ENCODE measurements at places on chromosomes 3 and 15. TPM values are rescaled to one million over a fixed set of nuclear protein-coding genes. Genes with fewer than 3 reads are reported as not detected.

The KLHL40 gene
- total RNA-seq = not detected

The A4GNT gene
- total RNA-seq = not detected

The SLC4A7 gene
- 86.7 TPM for total RNA-seq

GRCh38 chr3:57959423-57960173 is 48.6 kb upstream of the FLNB start:
- H3K27ac ChIP-seq = no peak overlapping the region
- H3K36me3 ChIP-seq = no peaks in the 10 kb centered on the region
- no peaks in the 10 kb centered on the region for H3K27me3 ChIP-seq

DNA sequence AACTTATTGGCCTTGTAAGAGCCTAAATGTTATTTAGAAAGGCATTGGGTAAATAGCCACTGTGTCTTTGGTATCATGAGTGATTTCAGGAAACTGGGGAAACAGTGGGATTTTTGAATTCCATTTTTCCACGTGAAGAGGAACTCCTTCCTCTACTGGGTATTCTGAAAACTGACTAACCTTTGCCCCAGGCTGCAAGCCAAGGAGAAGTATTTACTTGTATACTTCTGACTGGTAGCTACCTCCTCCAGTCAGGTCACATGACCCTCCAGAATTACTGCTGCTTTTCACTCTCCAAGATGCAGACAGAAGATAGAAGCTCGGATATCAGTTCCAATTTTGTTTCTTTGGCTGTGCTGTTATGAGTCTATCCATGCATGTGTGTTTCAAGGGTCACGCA is 50.9 kb upstream of the MAP3K13 start:
- H3K4me3 ChIP-seq = no peak overlapping the region
- 0 out of 2 replicates have a peak, but pooled peaks cover under 1% of the 10 kb centered on the region for H3K4me1 ChIP-seq
- no peak for DNase-seq
- H3K27me3 ChIP-seq = no peaks in the 10 kb centered on the region
- H3K36me3 ChIP-seq = peaks cover 3% of the 10 kb centered on the region

DNA sequence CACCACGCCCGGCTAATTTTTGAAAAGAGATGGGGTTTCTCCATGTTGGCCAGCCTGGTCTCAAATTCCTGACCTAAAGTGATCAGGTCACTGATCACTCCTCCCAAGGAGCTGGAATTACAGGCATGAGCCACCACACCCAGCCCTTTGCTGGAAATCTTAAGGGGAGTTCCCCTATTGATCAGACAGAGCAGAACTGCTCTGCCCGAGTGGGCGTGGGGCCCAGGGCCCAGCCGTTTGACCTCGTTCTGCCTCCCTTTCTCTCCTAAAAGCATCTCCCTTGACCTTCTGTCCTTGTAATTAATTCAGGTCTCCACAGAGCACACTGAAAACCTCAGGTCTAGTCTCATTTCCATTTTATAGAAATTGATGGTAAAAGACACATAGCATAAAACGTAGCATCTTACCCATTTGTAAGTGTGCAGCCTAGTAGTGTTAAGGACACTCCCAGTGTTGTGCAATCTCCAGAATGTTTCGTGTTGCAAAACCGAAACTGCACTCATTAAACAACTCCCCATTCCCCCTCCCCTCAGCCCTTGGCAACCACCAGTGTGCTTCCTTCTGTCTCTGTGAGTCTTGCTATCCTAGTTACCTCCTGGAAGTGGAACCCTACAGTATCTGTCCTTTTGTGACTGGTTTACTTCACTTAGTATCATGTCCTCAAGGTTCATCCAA is 89.3 kb downstream of the SLCO3A1 start:
- H3K36me3 ChIP-seq = no peaks in the 10 kb centered on the region
- peaks cover 5% of the 10 kb centered on the region for H3K4me1 ChIP-seq
- DNase-seq = peak; percentile 89
- no peak overlapping the region for H3K4me3 ChIP-seq
- peak overlapping the region; percentile 21 for H3K27ac ChIP-seq

- peaks cover 3% of the 10 kb centered on the region for H3K4me1 ChIP-seq
- H3K36me3 ChIP-seq = no peaks in the 10 kb centered on the region
- peak; percentile 2 for DNase-seq
Observed at GRCh38 chr3:62249484-62249776, 123.9 kb downstream of the FEZF2 start.

- no peaks in the 10 kb centered on the region for H3K36me3 ChIP-seq
- H3K4me1 ChIP-seq = peaks cover 6% of the 10 kb centered on the region
- peak overlapping the region; percentile 99 for H3K4me3 ChIP-seq
Observed at GRCh38 chr3:86990012-86990733, 776 bp downstream of the VGLL3 start.

DNA sequence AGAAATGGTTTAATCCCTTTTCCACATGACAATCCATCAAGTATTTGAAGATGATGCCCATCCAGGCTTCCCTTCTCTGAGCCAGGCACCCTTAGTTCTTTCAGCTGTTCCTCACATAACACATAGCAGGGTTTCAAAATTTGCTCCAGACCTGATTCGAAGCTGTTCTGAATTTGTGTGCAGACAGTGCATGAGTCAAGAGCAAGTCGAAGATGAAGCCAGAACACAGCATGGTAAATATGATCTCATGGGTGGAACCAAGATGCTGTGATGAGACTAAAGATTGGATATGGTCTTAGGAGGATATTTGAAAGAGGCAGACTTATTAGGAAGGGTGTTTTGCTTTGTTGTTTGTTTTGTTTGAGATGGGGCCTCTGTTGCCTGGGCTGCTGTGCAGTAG is 32.6 kb upstream of the PDE8A start:
- no peaks in the 10 kb centered on the region for H3K27me3 ChIP-seq
- H3K4me3 ChIP-seq = no peak overlapping the region
- peak; percentile 71 for DNase-seq
- no peaks in the 10 kb centered on the region for H3K36me3 ChIP-seq
- peaks cover 13% of the 10 kb centered on the region for H3K4me1 ChIP-seq

DNA sequence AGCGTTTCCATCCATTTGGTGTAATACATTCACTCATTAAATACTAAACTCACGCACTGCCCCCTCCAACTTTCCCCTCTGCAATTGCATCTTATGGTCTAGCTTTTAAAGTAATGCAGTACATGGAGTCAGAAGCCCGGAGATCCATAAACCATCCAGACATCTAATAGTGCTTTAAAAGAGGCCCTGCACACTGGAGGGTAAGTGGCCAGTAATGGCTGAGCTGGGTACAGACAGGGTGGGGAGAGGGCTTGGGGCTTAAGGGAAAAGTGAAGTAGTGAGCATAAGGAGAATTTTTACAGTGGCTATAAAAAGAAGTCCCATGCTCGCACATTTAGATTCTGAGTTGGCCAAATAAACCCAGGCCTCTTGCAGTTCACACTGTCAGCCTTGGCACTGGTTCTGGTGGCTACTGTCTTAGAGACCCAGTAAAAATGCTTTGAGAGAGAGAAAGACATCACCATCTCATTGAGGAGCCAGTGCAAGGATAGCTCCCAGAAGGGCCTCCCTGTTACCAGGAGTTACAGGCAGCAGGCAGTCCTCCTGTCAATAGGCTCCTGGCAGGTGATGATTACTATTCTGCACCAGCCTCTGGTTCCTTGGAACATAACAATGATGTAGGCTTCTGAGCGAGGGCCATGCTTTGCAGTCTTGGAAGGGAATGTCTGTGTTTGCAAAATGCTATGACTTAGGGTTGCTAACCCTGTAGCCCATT is 112.6 kb upstream of the NEO1 start:
- no peaks in the 10 kb centered on the region for H3K36me3 ChIP-seq
- no peak for DNase-seq
- peaks cover 13% of the 10 kb centered on the region for H3K27me3 ChIP-seq
- peaks cover 2% of the 10 kb centered on the region for H3K4me1 ChIP-seq
- no peak overlapping the region for H3K4me3 ChIP-seq
- H3K27ac ChIP-seq = no peak overlapping the region

GRCh38 chr3:59573911-59574310 is 524.1 kb upstream of the CFAP20DC start:
- H3K27me3 ChIP-seq = no peaks in the 10 kb centered on the region
- H3K36me3 ChIP-seq = no peaks in the 10 kb centered on the region
- no peak overlapping the region for H3K4me3 ChIP-seq

DNA sequence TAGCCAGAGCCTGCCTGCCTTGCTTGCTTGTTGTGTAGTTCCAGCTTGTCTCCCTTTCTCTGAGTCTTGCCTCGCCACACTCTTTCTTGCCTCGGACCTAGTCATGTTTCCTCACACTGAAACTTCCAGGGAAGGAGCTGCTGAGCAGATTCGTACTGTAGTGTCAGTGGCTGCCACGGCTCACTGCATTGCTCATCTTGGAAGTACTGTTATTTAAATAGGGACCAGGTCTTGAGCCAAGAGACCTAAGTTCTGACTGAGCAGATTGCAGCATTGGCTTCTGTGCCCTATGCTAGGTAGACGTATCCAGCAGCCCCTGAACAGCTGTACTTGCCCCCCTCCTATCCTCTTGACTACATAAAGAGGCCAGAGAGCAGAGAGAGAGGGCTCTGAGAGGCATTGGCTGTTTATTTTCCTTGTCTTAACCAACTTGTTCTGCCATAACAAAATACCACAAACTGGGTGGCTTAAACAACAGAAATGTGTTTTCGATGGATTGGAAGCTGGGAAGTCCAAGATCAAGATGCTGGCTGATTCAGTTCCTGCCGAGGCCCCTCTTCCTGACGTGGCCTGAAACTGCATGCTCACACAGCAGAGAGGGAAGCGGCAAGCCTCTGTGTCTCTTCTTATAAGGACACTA is 5.8 kb upstream of the RARRES1 start:
- H3K27ac ChIP-seq = peak overlapping the region; percentile 95
- H3K4me3 ChIP-seq = no peak overlapping the region
- H3K36me3 ChIP-seq = peaks cover 5% of the 10 kb centered on the region
- peaks cover 15% of the 10 kb centered on the region for H3K4me1 ChIP-seq
